ENCODE measurements at places on chromosomes 7 and 10.

DNA sequence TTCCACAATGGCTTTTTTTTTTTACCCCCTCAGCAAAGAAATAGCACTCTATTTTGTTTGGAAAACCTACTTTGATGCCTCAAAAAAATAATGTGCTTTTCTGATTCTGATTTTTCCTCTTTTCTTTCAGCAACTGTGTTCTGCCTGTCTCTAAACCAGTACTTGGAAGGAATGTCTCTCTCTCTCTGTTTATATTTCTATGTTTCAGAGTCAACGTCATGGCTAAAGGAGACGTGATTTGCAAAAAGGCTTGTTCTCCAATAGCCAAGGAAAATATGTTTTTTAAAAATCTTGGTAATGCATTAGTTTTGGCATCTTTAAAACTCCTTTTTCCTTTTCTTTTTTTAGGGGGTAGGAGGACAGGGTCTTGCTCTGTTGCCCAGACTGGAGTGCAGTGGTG, 56.0 kb upstream of the SDK1 start:
- no peak for DNase-seq

- no peak for DNase-seq
Observed at GRCh38 chr7:30971440-30971839, 7.7 kb downstream of the GHRHR start.

DNA sequence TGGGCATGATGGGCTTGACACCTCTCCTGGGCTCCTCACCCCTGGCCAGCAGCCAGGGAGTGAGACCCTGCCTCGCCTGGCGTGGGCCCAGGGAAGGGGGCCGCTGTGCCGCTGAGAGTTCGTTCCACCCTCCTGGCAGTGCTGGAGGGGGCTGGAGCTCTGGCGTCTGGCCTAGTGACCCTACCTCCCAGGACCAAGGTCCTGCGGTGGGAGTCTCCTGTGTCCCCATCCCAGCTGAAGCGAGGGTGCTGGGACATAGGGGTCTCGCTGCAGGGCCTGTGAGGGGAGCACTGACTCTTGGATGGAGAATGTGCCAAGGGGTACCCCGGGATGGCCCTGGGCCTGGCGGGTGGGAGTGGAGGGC, 1.2 kb downstream of the GTF2IRD1 start:
- no peak for DNase-seq

GRCh38 chr7:133065301-133065700, 16.6 kb downstream of the CHCHD3 start:
- DNase-seq = no peak

DNA sequence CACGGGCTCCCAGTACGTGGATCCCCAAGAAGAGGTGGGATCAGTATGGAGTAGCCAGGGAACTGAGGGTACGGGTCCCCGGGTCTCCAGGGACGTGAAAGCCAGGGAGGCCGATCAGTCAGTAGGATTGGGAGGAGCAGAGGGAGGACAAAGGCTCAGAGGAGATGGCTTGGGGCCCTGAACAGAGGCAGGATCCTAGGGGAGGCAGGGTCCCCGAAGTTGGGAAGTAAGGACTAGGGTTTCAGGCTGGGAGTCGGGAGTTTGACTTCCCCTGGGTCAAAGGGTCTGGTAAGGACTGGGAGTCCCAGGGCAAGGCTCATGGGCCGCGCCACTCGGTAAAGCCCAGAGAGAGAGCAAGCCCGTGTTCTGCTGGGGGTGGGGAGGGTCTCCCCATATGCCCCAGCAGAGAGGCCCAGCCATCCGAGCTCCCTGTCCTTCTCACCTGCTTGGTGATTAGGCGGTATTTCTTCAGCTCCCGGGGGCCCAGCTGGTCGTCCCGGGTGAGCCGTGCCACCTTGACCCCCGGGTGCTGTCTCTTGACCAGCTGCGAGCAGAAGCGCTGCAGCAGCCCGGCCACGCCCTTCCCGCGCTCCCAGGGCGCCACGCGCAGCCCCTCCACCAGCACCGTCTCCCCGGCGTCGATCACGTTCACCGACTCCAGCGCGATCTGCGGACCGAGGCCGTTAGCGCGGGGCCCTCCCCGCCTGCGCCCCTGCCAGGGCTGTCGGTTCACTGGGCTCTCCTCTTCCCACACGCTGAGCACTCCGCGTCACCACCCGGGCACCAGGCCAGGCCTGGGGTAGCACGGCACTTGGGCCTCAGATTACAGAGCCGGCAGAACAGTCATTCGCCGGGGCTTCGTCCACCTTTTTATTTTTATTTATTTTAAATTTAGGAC, 7.0 kb downstream of the NAT16 start:
- DNase-seq = no peak

DNA sequence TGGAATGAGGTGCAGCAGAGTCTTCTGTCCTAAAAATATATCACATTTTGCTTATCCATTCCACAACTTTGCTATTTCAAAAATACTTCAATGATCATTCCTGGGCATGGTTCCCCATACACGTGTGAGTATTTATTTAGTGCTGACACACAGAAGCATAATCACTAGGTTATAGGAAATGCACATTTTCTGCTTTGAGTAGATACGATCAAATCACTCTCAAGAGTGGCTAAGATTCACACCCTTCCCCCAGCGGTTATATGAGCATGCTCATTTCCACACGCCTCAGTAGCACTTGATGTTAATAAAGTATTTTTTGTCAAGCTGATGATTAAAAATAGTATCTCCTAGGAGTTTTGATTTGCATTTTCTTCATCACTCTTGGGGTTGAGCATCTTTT, 93.5 kb upstream of the LRRC4 start:
- DNase-seq = no peak

GRCh38 chr7:40093631-40094350, 40.6 kb downstream of the MPLKIP start:
- DNase-seq = no peak

GRCh38 chr7:1105189-1105588, 17.3 kb downstream of the GPER1 start:
- DNase-seq = no peak

DNA sequence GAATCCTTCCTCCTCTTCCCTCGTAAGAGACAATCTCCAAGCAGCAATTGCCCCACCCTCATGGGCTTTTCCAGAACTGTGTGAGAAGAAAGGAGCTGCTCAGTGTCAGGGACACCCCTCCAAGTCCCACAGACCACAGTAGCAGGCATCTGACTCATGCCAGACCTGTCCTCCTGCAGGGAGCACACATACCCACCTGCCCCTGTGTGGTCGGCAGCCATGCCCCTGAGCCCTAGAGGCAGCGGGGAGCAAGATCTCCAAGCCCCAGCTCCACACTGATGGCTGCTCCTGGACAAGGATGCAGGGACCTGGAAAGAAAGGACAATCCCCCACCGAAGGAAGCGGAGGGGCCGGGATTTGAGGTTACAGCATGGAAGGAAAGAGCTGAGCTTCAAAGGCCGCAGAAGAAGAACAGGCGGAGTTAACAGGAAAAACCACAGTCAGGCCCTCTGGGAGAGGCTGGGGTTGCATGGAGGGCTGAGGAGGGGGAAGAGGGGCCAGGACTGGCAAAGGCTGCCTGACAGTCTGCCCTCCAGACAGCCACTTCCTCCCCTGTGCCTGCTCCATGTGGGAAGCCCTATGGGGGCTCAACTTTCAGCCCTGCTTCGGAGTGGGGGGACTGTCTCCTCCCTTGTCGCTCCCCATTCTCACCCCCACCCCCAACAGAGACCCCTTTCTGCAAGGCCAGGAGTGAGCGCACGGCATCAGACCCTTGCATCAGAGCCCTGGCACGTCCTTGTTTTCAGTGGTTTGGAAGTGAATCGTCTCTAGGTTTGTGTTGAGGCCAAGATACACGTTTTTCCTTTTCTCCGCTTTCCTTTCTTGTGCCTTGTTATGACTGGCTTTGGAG, 46.8 kb downstream of the ASB13 start:
- no peak for DNase-seq

- DNase-seq = no peak
Observed at GRCh38 chr7:94529516-94529915, 19.9 kb downstream of the CASD1 start.

- DNase-seq = no peak
Observed at GRCh38 chr7:128192497-128193142, 48.5 kb upstream of the LEP start.

DNA sequence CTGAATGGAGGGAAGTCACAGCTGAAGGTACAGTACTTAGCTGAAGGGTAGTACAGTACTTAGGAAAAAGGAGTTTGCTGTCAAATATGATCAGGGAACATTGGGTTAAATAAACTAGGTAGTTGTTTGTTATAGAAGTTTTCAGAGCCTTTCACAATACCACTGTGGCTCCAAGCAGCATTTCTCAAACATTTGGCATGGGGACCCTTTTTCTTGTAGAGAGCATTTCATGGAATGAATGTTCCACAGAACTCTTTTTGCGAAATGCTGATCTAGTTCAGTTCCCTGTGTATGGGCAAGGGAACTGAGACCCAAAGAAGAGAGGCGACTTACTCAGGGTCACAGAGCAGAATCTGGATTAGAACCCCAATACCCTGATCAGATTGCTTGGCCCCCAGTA, 31.5 kb upstream of the DDX50 start:
- DNase-seq = no peak

DNA sequence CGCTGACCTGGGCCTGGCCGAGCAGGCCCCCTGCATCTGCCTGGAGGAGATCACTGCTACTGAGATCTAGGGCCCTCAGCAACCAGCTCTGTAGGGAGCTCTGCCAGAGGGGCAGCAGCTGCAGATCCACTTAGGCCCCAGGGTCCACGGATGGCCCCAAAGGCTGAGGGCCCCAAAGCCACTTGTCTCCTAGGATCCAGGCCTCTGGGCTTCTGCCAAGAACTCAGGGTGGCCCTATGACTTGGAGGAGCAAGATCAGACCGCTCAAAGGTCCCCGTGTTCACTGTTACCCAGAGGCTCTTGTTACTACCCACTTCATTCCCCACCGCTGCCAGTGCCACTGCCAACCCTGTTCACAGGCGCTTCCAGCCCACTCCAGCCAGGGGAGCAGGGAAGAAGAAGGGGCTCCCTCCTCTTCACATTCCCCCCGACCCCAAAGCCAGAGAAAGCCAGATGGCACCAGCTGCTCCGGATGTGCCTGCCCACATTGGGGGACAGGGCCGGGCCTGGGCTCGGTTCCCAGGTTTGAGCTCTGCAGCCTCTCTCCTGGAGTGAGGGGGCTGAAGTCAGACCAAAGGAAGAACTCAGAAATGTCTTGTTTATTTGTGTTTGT, 7.6 kb downstream of the LZTS2 start:
- DNase-seq = no peak

DNA sequence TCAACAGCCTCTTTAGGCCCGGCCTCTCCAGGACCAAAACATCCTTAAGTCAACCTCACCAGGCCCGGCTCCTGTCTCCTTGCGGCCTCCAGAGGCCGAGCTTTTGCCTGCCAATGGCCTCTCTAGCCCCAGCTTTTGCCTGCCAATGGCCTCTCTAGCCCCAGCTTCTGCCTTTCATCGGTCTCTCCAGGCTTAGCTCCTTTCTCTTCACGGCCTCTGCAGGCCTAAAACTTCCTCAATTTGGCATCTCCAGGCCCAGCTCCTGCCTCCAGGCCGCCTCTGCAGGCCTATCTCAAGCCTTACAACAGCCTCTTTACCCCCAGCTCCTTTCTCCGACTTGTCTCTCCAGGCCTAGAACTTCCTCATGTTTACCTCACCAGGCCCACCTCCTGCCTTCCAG, 15.7 kb upstream of the TMEM248 start:
- no peak for DNase-seq

DNA sequence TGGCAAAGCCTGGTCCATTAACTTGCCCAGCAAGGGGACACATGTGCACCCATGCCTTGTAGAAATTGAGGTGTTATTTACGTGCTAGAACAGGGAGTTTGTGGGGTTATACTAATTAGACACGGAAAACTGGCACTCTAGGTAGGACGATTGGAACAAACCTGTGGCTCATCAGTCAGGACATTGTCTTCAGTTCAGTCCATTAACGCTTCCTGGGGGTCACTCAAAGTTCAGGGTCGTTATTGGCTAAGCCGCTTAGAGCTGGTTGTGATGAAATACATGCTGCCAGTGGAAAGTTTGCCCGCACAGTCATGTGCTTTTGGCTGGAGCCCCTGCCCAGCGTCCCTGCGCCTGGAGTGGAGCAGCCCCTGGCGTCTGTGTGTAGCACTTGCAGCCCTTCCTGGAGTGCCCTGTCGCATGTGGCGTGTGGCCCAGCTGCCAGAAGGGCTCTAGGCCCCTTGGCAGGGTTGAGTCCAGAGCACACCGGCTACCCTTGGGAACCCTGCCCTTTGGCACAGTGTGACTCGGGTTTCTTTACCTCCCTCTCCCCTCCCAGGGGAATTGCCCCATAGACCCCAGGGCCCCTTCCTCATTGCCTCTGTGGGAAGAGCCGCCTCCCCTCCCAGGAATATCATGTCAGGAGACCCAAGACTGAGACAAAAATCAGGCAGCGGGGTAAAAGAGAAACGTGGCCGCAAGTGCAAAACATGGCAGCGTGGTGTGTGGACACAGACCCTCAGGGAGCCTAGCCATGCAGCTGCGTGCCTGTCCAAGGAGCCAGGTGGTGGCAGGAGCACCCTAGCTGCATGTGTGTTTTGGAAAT, 9.8 kb downstream of the ZNF775 start:
- DNase-seq = no peak

GRCh38 chr10:14859775-14860174, 18.9 kb upstream of the SUV39H2 start:
- no peak for DNase-seq

GRCh38 chr10:128345353-128345752, 219.1 kb upstream of the MKI67 start:
- no peak for DNase-seq

DNA sequence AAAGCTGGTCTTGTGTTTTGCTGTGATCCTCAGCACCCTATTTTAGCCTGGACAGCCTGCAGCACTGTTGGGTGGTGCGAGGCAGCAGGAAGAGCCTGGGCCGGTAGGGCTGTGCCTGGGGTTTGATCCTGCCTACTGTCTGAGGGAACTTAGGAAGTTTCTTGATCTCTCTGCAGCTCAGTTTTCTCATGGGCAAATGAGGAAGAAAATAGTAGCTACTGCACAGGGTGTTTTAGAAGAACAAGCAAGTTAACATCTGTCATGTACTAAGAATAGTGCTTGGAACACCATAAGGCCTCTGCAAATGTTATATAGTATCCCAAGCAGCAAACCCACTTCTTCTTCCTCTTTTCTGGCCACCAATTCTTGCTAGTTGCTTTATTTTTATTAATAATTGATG, 12.0 kb upstream of the AGR2 start:
- DNase-seq = no peak

DNA sequence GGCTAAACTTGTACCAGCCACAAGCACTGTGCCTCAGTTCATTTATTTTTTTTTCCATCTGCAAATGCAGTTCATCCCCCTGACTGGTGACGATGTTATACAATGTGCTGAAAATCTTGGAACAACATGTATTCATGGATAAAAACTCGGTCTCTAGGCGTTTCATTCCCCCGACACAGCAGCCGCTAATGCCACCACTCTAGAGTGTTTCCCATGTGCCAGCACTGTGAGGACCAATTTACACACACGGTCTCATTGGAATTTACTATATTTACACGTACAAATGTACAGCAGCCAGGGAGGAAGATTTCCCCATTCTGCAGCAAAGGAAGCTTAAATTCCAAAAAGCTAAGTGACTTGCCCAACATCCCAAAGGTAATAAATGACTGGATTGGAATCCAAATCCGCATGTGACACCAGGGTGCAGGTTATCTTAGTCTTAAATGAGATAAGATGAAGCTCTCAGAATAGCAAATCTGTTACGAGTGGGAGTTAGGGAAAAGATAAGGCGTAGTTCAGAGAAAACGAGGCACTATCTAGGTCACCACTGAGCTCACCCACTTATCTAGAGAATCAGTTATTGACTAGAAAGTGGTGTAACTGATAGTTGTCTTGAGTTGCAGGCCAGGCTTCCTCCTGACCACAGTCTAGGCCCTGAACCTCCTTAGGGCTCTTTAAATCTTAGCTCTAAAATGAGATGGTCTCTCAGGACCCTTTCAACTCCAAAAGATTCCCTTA, 36.7 kb downstream of the FAM107B start:
- no peak for DNase-seq

- DNase-seq = no peak
Observed at GRCh38 chr10:9334270-9334669, 1279.8 kb downstream of the GATA3 start.
